ENCODE measurements at places on chromosomes 6 and 20.

DNA sequence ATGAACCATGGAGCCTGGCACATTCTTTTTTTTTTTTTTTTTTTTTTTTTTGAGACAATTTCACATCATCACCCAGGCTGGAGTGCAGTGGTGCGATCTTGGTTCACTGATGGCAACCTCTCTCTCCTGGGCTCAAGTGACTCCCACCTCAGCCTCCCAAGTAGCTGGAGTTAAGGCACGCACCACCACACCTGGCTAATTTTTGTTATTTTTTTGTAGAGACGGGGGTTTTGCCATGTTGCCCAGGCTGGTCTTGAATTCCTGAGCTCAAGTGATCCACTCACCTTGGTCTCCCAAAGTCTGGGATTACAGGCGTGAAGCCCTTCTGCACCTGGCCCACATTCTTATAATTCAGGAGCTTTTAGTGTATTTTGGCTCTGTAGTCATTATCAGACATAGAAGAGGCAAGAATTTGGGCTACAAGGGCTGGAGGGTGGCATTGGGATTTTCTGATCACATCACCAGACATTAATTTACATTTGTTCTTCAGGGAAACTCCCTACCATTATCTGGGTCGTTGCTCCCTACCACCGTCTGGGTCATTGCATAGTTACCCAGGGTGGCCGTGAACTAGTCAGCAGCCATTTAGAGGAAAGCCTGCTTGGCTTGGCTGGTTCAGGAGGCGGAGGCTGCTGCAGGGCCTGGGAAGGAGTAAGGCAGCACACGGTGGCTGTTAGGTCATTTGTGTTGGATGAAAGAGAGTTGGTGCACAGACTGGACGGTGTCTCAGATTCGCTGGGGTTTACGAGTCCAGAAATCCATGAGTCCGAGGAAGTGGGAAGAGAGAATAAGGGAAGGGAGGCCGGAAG lies 17.6 kb downstream of the ARID1B start:
- H3K36me3 ChIP-seq, result no peaks in the 10 kb centered on the region
- peak overlapping the region; percentile 20 for H3K27ac ChIP-seq
- no peaks in the 10 kb centered on the region for H3K27me3 ChIP-seq
- no peak overlapping the region for H3K4me3 ChIP-seq
- H3K4me1 ChIP-seq, result no peaks in the 10 kb centered on the region
- DNase-seq, result no peak

DNA sequence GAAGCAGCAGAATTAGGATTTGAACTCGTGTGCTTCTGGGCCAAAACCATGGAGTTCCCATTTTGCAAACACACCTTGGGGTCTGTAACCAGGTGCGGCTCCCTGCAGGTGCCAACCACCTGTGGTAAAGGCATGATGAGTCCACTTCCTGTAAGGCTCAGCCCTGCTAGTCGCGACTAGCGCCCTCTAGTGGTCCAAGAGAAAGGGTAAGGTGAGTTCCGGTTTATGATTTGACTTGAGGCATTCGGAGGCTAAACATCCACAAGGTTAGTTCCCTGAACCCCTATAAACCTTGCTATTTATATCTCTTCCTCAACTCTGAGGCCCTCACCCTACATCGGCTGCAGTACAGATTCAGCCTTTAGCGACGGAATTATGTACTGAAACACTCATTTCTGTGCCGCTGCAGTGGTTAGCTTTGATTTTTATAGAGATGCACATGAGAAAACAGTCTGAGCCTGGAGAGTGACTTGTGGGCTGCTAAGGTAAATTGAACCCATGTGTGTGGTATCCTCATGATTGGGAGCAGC lies 173.4 kb downstream of the PLCB1 start:
- H3K27ac ChIP-seq, result no peak overlapping the region
- DNase-seq, result no peak
- no peaks in the 10 kb centered on the region for H3K4me1 ChIP-seq
- no peak overlapping the region for H3K4me3 ChIP-seq
- H3K27me3 ChIP-seq, result no peaks in the 10 kb centered on the region

DNA sequence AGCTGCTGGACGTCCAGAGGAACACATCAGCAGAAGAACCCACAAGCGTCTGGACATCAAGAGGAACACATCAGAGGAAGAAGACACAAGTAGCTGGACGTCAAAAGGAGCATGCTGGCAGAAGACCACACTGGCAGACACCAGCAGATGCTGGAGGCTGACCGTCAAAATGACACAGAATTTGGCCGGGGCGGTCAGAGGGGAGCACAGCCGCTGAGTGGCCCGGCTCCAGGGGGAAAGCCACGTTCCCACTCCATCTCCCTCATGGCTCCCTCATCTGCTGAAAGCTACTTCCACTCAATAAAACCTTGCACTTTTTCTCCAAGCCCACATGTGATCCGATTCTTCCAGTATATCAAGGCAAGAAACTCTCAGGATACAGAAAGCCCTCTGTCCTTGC lies 283.6 kb downstream of the PTPRT start:
- H3K36me3 ChIP-seq, result no peaks in the 10 kb centered on the region
- no peak overlapping the region for H3K4me3 ChIP-seq
- H3K27me3 ChIP-seq, result no peaks in the 10 kb centered on the region
- H3K27ac ChIP-seq, result no peak overlapping the region
- no peaks in the 10 kb centered on the region for H3K4me1 ChIP-seq

DNA sequence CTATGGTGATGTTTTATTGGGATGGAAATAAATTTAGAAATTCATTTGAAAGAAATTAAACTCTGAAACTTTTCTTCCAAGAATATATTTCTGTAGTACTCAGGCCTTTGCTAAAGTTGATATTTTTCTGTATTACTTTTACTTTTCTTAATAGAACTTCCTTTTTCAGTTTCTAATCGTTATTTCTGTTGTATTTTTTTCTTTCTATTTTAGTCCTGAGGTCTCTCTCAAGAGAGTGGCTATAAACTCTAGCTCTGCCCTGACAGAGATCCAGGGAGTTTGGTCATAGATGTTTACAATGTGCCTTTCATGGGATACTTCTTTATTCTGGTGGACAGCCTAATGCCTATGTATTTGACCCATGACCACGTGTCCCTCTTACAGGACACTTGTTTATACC lies 51.0 kb downstream of the OR2B6 start:
- H3K27me3 ChIP-seq, result no peaks in the 10 kb centered on the region
- H3K27ac ChIP-seq, result no peak overlapping the region
- H3K4me3 ChIP-seq, result no peak overlapping the region
- no peak for DNase-seq

GRCh38 chr20:41387444-41387851 lies 20.8 kb upstream of the EMILIN3 start:
- H3K36me3 ChIP-seq, result no peaks in the 10 kb centered on the region
- H3K27ac ChIP-seq, result no peak overlapping the region
- DNase-seq, result no peak

DNA sequence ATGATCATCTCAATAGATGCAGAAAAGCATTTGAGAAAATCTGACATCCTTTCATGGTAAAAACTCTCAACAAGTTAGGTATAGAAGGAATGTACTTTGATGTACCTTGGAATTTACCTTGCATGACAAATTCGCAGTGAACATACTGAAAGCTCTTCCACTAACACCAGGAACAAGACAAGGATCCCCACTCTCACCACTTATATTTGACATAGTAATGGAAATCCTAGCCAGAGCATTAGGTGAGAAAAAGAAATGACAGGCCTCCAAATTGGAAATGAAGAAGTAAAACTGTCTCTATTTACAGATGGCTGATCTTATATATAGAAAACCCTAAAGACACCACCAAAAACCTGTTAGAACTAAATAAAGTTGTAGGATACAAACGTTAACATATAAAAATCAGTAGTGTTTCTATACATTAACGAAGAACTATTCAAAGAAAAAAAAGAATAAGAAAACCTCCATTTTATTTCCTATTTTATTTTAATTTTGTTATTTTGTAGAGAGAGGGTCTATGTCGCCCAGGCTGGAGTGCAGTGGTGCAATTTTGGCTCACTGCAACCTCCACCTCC lies 26.9 kb downstream of the PCNA start:
- no peak for DNase-seq
- no peak overlapping the region for H3K27ac ChIP-seq
- no peaks in the 10 kb centered on the region for H3K27me3 ChIP-seq
- H3K4me3 ChIP-seq, result no peak overlapping the region

GRCh38 chr20:49790077-49790798 lies 22.4 kb upstream of the SLC9A8 start:
- H3K36me3 ChIP-seq, result no peaks in the 10 kb centered on the region
- H3K27me3 ChIP-seq, result no peaks in the 10 kb centered on the region
- H3K4me3 ChIP-seq, result no peak overlapping the region
- peak overlapping the region; percentile 73 for H3K27ac ChIP-seq
- no peak for DNase-seq

DNA sequence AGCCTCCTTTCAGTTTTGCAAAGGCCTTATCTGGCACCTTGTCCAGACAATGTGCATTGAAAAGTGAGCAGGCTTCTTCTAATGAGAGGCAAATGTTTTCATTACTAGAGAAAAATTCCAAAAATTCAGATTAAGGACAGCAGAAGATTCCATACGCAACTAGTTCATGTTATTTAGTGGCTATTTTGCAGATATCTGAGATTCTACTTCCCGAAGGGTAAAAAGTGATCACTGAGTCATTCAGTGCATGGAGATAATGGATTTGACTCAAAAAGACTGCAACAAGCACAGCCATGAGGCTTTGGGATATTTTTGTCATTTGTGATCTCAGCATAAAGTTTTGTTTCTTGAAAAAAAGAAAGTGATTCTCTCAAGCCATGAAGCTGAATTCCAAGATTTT lies 29.9 kb downstream of the METTL24 start:
- H3K27me3 ChIP-seq, result no peaks in the 10 kb centered on the region
- peaks cover 10% of the 10 kb centered on the region for H3K4me1 ChIP-seq
- DNase-seq, result no peak
- no peaks in the 10 kb centered on the region for H3K36me3 ChIP-seq

GRCh38 chr6:157755746-157756411 lies 67.2 kb upstream of the SNX9 start:
- peaks cover 6% of the 10 kb centered on the region for H3K27me3 ChIP-seq
- H3K36me3 ChIP-seq, result no peaks in the 10 kb centered on the region
- no peak for DNase-seq

- H3K36me3 ChIP-seq, result no peaks in the 10 kb centered on the region
- no peaks in the 10 kb centered on the region for H3K4me1 ChIP-seq
- H3K27me3 ChIP-seq, result no peaks in the 10 kb centered on the region
- no peak overlapping the region for H3K27ac ChIP-seq
- no peak for DNase-seq
Observed at GRCh38 chr6:104656235-104656634, 203.5 kb downstream of the HACE1 start.

DNA sequence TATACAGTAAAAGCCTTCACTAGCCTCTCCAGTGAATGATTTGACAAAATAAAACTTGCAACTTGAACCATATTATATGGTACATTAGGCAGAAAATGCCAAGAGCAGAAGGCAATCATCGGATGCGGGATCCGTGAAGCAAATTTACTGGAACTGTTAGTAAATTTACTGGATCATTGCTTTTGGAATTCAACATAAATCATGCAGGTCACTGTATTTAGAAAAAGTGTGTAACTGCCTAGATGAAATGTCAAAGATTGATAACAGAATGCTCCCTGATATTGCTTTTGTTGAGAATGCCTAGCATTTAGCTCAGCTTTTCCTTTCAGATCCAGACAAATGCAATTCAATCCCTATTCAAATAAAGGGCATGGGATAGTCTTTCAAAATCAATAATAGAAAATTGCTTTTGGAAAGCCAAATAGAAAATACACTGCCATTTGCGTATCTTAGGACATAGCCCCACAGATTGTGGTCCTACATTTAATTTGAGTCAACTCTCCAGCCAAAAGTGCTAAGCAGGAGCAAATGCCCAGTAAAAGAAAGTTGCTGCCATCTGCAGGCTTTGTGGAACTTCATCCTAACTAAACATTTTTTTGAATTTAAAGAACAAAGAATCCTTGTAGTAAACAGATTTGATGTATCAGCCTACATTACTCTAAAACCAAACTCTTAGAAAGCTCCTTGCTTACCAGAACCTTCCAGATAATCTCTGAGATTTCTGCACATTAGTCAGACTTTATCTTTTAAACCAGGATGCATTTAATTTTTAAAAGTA lies 109.5 kb upstream of the HSF2 start:
- DNase-seq, result no peak
- no peak overlapping the region for H3K4me3 ChIP-seq
- no peak overlapping the region for H3K27ac ChIP-seq
- no peaks in the 10 kb centered on the region for H3K36me3 ChIP-seq
- H3K27me3 ChIP-seq, result no peaks in the 10 kb centered on the region

- H3K27me3 ChIP-seq, result no peaks in the 10 kb centered on the region
- no peaks in the 10 kb centered on the region for H3K4me1 ChIP-seq
- no peak overlapping the region for H3K4me3 ChIP-seq
- H3K36me3 ChIP-seq, result no peaks in the 10 kb centered on the region
- H3K27ac ChIP-seq, result no peak overlapping the region
Observed at GRCh38 chr6:81878479-81878878, 126.0 kb upstream of the TENT5A start.

GRCh38 chr6:121694801-121695251 lies 259.4 kb downstream of the GJA1 start:
- no peaks in the 10 kb centered on the region for H3K27me3 ChIP-seq
- no peak overlapping the region for H3K4me3 ChIP-seq
- peak overlapping the region; percentile 66 for H3K27ac ChIP-seq
- no peak for DNase-seq
- H3K36me3 ChIP-seq, result no peaks in the 10 kb centered on the region

GRCh38 chr6:47032974-47033765 lies 9.0 kb downstream of the ADGRF1 start:
- no peak for DNase-seq
- H3K4me1 ChIP-seq, result peaks cover 5% of the 10 kb centered on the region
- peaks cover 12% of the 10 kb centered on the region for H3K27me3 ChIP-seq
- no peak overlapping the region for H3K4me3 ChIP-seq
- no peaks in the 10 kb centered on the region for H3K36me3 ChIP-seq
- H3K27ac ChIP-seq, result no peak overlapping the region

- H3K27ac ChIP-seq, result no peak overlapping the region
- H3K36me3 ChIP-seq, result no peaks in the 10 kb centered on the region
- peaks cover 43% of the 10 kb centered on the region for H3K27me3 ChIP-seq
- no peak overlapping the region for H3K4me3 ChIP-seq
- H3K4me1 ChIP-seq, result no peaks in the 10 kb centered on the region
Observed at GRCh38 chr6:29828471-29828797, 809 bp downstream of the HLA-G start.

DNA sequence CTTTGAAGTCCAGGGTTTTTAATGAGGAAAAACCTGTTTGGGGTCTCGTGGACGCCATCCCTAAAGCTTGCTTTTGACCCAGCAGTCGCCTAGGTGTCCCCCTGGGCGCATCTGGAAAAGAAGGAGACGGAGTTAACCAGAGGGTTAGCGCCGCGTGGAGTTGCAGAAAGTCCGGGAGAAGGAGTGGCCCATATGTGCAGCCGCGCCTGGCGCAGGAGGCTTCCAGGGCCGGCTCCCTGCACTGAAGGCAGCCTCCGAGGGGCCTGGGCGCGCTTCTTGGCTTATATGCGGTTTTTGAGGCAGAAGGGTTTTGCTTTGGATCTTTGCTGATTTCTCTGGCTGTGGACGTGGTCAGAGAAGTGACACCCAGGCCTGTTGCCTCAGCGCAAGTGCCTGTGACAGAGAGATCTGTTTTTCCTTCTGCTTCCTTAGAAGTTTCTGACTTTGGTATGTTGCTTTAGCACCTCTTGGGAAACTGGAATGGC lies 987 bp downstream of the TMEM181 start:
- DNase-seq, result peak; percentile 84
- H3K27me3 ChIP-seq, result peaks cover 7% of the 10 kb centered on the region
- no peaks in the 10 kb centered on the region for H3K36me3 ChIP-seq
